ENCODE measurements at places on chromosomes 2 and 18.

- peak; percentile 37 for DNase-seq
These were observed 7.4 kb downstream of the SOCS6 start for GRCh38 chr18:70296289-70296688.

DNA sequence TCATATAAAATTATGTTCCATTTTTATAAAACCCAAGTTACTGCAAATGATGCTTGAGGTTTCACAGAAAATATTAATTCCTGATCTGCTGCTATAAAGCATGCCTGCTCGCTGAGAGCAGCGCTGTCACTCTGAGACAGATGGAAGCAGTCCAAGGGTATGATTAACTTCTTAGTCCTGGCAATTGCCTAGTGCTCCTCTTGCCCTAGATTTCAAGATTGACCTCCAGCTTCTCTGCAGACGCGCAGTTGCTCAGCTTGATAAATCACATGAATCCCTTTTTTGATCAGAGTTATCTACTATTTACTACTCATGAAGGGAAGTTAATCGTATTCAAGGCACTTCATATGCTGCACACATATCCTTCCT is 154.6 kb upstream of the REV1 start:
- DNase-seq: no peak

DNA sequence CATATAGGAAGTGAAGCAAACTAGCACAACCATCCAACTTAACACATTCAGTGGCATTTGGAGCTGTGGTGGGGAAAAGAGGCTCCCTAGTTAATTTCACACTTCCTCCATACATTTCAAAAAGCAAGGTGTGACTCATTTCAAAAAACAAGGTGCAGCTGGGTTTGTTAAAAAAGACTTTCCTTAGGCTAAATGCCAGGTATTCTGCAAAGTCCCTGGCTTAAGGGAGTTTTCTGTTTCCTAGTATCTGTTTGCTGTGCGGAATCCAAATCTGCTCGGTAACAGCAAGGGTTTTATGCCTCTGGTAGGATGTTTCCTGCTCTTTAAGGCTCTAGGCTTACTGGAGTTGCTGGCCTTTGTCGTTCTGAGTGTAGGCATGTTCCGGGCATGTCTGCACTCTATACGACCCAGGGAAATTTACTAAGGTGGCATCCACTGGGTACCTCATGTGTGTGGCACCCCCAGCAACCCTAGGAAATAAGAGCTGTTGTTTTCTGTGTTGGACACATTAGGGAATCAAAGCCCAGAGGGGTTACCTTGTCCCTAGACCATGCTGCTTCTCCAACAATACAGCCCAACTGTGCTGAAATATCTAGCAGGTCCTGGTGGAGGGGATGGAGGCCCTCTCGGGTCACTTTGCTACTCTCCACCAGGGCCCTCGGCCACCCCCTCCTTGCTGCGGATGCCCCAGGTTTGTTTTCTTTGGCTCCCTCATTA is 634 bp upstream of the MSGN1 start:
- peak; percentile 29 for DNase-seq

DNA sequence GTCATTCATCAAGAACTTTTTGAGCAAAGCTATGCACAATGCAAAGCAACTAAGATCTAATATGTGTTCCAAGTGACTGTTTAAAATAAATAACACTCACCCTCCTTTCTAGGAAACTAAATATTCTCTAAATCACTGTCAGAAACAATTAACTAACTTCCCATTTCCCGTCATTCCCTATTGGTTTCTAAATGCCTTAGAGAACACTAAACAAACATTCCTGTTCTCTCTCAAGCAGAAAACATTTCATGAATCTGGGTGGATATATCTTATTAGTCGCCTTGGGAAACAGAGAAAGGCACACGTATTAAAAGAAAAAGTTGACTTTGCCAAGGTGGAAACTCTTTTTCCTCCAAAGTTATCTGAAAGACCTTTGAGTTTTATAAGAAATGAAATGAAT is 735.2 kb downstream of the MBD2 start:
- no peak for DNase-seq

GRCh38 chr2:119104414-119104813 is 54.1 kb downstream of the C1QL2 start:
- no peak for DNase-seq

DNA sequence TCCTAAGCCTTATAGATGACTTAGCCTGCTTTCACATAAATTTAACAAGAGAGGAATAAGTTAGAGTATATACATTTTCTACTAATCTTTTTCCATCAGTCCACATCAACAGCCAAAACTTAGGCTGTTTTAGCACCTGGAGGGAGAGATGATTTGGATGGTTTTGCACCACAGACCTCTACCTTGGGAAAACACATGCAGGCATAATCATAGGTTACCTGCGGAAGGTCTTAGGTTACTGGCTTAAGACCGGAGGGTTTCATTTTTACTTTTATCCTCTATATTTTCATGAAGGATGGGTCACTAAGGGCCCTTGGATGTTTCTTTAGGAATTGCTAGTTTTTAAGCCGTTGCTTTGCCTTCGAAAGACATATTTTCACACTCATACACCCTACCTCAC is 66.0 kb downstream of the MYO1B start:
- no peak for DNase-seq

DNA sequence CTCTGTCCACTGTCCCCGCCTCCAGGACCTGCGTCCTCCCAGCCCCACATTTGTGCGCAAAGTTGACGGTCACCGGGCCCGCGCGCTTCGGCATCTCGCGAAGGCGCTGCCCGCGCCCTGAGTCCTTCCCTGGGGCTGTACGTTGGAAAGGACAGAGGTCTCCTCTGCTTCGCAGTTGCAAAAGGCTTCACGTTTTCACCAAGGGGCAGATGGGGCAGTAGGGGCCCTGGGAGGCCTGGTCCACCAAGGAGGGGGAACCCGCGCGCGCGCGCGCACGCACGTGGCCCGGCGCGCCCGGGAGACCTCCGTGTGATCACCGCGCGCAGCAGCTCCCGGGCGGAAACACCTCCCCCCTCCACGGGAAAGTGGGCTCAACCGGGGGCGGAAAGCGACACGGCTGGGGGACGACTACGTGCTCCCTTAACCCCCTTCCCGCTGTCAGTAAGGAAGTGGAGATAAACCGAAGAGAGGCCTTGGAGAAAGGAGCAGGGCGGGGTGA is 21.9 kb downstream of the TEX44 start:
- peak; percentile 70 for DNase-seq

DNA sequence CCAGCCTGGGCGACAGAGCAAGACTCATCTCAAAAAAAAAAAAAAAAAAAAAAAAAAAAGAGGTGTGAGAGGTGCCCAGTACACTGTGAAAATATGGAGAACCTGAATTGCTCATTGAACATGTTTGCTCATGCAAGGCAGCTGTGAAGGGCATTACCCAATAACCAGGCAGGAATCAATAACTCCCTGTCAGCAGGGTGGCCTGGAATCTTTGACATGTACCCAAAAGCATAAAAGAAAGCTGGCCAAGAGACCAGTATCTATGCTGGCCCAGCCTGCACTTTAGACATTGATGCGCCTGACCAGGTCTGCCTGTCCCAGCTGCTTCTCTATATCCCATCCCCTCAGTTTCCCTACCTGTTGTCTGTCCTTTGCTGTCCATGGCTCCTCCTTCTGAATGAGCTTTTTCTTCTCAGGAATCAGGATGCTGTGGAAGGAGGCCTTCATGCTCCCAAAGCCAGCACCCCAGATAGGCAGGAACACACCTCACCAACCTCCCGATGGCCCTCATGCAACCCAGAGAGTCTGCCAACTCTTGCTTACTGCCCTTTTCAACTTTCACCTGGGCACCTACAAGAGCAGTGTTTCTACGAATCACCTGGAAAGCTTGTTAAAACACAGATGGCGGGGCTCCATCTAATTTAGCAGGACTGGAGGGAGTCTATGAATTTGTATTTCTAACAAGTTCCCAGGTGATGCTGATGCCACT is 83.4 kb upstream of the PPP1CB start:
- no peak for DNase-seq

DNA sequence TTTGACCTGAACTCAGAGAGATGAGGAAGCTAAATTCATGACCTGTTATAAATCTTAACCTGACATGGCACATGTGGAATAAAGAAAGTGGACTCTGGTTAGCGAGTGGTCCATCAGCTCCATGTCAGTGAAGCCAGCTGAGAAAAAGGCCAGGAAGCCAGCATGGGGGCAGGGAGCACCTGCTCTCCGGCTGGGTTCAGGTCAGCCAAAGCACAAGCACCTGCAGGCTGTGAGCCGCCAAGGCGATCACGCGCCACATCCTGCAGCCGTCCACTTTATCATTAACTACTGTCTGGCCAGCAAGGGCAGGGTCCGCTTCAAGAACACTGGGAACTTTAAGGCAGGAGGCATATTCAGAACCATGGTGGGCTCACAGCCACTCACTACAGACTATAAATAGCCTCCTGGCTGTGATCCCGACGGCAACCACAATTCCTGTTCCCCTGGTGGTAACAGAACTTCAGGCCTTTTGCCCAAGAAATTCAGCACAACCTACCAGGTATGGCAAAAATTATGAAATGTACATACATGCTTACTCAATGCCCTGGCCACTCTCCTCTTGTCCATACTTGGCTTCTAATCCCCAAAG is 35.5 kb downstream of the ACVR1 start:
- no peak for DNase-seq

DNA sequence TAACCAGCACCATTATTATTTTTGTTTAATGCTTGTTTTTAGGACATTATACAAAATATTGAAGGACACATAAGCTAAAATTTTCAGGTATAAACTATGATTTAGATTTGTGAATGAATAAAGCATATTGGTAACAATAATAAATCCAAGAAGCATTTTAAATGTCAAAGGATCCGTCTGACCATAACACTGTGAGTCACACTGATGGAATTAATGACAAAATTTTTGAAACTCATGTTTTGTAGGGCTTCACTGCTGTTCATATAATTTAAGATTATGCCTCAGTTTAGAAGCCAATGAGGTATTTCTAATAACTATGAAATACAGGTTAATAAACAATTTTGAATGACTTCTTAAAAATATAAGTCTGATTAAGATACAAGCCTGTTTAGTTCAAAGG is 124.6 kb downstream of the TMEFF2 start:
- no peak for DNase-seq

DNA sequence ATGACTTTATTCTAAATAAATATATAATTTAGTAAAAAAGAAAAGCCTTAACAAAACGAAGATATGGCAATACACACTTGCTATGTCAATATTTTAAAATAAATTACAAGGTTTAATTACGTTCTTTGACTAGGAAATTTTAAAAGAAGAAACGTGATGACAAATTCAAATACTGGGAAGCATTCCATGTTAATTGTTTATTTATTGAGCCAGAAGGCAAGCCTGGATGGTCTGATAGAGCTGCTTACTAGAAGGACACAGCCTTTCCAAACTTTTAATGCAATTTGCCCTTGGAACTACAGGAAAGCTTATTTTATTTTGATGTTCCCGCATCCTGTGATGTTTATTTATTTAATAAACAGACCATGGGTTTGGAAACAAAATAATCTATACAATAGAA is 33.4 kb upstream of the DSEL start:
- DNase-seq: no peak

- peak; percentile 63 for DNase-seq
These were observed 14.0 kb downstream of the STRADB start for GRCh38 chr2:201465524-201465971.

- DNase-seq: no peak
These were observed 31.1 kb downstream of the RNU4ATAC start for GRCh38 chr2:121561617-121562268.

DNA sequence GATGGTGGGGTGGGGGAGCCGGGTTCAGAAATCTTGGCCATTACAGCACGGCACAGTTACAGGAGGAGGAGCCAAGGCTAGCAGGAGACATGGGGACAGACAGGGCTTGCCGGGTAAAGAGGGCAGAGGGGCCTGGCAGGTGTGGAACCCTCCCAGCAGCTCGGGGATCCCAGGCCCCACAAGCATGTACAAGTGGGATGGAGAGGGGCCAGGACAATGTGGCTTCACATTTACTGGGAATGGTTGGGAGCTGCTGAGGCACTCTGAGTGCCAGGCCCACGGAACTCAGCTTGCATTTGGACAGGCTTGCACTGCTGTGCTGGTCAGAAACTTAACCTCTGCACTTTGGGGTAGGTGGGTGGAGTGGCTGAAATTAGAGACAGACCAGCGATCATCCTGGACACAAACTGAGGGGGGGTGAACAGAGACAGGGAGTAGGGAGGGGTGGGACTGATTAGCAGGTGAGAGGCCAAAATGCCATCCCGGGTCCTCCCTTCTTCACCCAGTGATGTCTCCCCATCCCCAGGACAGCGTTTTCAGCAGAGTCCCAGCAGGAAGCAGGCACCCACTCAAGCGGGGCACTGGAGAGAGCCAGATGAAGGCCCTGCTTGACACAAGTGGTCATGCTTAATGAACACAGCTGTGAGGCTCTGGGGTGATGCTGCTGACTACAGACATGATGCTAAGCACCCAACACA is 9.6 kb downstream of the PER2 start:
- DNase-seq: no peak

DNA sequence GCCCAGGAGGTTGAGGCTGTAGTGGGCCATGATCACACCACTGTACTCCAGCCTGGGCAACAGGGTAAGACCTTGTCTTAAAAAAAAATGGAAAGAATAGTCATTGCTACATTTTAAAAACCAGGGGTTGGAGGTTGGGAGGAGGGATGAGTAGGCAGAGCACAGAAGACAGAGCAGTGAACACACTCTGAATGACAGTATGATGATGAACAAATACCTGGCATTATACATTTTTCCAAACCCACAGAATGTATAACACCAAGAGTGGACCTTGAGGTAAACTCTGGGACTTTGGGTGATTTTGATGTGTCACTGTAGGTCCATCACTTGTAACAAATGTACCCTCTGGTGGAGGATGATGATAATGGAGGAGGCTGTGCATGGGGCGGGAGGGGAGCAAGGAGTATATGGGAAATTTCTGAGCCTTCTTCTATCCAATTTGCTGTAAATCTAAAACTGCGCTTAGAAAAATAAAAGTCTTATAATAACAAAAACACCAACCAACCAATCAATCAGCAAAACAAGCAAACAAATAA is 111.4 kb upstream of the PGAP1 start:
- no peak for DNase-seq

DNA sequence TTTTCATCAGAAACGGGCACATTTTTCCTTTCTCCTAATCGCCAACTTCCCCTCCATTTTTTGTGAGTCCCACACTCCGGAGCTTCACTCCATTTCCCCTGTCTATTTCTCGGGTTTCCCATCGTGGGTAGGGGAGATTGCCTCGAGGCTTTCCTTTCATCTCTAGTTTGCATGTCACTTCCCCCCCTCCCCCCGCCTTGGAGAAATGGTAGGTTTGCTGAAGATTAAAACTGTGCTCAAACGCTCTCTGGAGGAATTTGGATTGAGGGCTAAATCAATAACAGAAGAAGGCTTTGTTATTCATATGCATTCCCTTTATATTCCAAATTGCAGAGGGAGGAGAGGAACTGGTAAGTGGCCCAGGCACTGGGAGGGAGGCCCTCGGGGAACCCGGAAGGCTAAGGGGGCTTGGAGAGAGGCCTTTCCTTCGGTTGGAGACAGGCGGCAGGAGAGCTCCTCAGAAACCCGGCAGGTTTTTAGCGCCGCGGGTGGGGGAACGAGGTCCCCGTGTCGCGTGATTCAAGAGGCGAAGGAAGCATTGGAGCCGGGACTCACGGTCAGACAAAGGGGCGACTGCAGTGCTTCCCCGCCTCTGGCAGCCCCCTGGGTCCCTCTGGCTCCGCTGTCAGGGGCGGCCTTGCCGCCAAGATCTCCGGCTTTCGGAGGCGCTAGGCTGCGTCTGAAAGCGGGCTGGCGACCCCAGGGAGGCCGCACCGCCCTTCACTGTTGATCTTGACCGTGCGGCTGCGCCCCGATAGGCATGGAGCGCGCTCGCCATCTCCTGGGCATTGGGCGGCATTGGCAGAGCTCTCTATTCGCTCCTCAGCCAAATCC is 2.4 kb upstream of the HOXD12 start:
- DNase-seq: peak; percentile 90

- DNase-seq: no peak
These were observed 40.3 kb downstream of the AAK1 start for GRCh38 chr2:69603146-69603743.

Measured in ELF-1 (cell line).